MCF 10A (cell line): ENCODE measurements at places on chromosomes 4 and X.
A peak's percentile ranks its signal among the peaks of the same experiment; 100 is the strongest.

DNA sequence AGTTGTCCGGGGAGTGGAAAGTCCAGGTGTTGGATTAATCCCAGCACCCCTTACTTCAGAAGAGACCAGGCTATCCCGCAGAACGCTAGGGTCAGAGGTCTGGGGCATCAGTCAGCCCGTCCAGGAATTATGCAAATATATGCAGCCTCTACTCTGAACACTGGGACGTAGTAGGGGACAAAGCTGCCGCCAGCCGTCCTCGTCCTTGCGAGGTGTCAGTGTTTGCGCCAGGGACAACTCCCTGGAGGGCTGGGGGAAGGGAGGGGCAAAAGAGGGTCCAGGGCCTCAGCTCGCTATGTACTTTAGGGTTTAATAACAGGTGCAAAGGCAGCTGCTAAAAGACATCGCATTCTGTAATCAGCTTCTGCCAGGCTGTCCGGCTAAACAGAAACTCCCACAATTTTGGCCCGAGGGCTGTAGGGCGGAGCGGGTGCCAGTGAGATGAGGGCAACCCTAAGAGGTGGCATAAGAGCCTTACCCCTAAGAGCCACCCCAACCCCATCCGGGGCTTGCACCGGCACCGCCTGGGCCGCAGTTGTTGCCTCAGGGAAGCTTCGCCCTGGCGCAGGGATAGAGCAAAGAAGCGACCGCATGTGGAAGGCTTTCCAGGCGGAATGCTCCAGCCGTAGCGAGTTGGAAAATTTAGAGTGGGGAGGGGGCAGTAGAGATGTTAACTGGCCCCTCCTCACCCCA is 8.4 kb downstream of the HAND2 start:
- no peak for DNase-seq

- no peak for DNase-seq
These were observed 107.6 kb downstream of the SOWAHB start for GRCh38 chr4:76790377-76790776.

DNA sequence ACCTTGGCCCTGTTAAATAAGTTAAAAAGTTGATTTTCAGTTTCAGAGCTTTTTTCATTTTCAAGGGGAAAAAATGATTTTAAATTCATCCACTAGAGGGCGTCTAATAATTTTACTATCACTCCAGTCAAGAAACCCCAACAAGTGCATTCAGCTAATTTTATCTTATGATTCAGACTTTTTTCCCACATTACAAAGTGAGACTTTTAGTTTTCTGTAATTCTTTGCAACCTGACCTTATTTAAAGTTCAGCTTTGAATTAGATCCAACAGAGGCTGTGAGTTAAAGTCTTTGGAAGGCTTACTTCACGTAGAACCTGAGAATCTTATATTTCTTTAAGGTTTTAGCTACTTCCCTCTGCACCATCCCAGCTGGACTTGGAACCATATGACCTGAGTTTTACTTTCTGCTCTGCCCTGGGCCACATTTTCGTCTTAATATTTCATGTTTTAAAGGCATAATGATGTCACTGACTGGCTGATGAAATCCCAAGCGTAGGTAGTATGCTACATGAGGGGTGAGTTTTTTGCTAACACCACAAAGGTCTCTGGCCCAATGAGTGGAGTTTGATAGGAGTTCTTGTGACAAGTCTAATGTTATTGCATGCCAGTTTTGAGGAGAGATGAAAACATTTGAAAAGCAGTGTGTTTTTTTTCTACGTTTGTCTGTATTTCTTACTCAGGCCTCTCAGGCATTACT is 7.2 kb downstream of the GNRHR start:
- DNase-seq: peak; percentile 39

- DNase-seq: no peak
These were observed 66.0 kb downstream of the GLRB start for GRCh38 chr4:157141976-157142375.

DNA sequence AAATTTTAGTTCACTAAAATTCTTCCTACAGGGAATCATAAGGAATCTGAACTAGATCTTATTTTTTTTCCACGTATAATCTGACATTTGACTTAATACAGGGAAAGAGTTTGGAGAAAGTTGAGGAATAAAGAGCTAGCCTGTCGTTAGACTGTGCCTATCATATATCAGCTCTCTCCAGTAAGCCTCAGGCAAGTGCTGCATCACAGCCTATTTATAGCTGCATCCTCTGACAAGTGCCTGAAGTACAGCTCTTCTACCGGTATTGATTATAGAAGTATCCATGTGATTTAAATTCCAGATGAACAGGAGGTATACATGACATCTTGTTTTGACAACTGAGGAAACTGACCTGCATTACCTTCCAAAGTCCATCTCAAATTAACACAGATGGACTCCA is 248.9 kb downstream of the TLL1 start:
- DNase-seq: peak; percentile 10

- DNase-seq: no peak
These were observed 526.5 kb downstream of the TRIML1 start for GRCh38 chr4:188665491-188666457.
